Activated T-cell treated with anti-CD3 and anti-CD28 coated beads for 4 hours (primary cell): ENCODE measurements at places on chromosomes 4 and X.

GRCh38 chr4:3836406-3836755 lies 70.2 kb downstream of the ADRA2C start:
- no peak for DNase-seq

GRCh38 chr4:81648576-81649275 lies 177.0 kb upstream of the RASGEF1B start:
- DNase-seq, result no peak

DNA sequence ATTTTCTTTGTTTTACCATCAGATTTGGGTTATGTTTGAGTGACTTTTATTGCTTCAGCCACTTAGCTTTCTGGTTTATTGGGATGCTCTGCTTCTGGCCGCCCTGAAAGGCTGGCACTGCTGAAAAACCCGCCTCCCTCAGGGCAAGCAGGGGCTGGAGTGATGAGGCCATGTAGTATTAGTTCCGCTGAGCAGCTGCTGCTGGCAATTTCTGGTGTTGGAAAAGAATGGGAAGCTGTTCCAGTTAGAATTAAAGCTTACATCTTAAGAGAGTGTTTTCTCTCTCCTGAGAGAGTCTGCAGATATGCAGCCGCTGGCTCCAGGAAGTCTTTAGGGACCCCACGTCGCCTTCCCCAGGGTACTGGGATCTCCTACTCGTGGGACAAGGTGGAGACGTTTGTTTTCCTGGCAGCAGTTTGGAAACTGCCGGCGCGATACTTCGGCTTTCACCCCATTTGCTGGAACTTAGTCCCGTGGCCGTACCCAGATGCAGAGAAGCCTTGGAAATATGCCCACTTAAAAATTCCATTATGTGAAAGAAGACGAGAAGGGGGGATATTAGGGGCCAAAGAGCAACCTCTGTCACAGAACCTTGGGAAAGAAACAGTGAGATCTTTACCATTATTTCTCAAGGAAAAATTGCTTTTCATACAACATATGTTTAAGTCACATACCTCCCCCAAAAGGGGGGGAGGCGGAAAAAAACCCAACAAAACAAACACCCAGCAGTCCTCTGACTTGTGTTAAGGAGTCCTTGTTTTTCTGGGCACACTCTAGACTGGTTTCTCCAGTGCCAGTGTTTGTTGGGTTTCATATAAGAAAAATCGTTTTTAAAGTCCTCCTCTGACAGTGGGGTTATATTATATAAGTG lies 72.6 kb downstream of the TMEM131L start:
- DNase-seq, result no peak

GRCh38 chrX:101232316-101232715 lies 12.7 kb downstream of the DRP2 start:
- DNase-seq, result no peak

- no peak for DNase-seq
Observed at GRCh38 chr4:25051534-25051933, 20.8 kb upstream of the LGI2 start.

- no peak for DNase-seq
Observed at GRCh38 chr4:170497689-170498088, 407.9 kb upstream of the AADAT start.

GRCh38 chr4:150126864-150127203 lies 48.6 kb downstream of the DCLK2 start:
- DNase-seq, result no peak

DNA sequence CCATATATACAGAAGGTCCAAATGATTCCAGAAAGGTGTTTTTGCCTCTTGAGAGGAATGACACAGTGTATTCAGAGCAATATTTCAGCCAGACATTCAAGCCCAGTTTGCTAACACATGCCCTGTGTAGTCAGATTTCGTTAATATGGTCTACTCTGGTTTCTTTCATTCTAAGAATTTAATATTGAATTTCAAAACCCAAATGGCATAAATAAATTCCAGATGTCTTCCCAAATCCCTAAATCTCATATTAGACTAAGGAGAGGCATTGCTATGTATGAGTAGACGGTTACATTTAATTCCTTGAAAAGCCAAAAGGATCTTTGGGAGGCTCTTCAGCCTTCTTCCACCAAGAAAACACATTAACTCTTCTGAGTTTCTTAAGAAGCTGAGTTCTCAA lies 66.3 kb upstream of the C1QTNF7 start:
- DNase-seq, result no peak

GRCh38 chr4:52651996-52652672 lies 7.0 kb downstream of the USP46 start:
- no peak for DNase-seq

GRCh38 chr4:177092807-177093206 lies 216.9 kb upstream of the NEIL3 start:
- DNase-seq, result no peak

GRCh38 chrX:2676794-2677675 lies 14.1 kb upstream of the CD99 start:
- no peak for DNase-seq

- no peak for DNase-seq
Observed at GRCh38 chr4:14315129-14315528, 687.2 kb upstream of the CPEB2 start.

DNA sequence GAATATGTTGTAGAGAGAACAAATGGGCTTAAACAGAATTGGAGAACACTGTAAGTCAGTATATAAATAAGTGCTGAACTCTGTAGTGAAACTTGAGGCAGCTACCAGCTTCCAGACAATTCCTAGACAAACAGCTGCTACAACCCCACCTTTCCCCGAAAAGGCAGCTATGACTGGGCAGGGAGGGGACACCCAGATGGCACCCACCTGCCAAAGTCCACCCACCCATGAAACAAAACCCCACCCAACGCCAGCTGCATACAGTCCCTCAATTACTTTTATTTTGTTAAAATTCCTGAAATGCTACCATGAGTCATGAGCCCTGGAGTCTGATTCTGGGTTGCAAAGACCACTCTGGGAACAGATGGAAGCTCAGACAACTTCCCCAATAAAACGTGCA lies 24.4 kb downstream of the RELL1 start:
- no peak for DNase-seq

DNA sequence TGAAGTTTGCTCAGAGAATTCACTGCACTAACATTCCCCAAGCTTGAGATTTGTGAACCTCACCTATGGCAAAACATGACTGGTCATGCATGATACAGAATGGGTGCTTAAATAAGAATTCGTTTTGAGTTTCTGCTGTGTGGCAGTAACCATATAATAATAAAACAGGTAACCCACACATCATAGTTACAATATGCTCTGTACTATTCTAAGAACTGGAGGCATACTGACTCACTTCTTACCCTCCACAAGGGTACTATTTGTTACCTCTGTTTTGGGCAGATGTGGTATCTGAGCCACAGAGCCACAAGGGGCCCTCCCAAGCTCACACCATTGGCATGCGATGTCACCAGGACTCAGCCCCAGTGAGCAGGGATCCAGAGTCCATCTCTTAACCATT lies 17.6 kb downstream of the SLC2A9 start:
- DNase-seq, result no peak

- DNase-seq, result no peak
Observed at GRCh38 chr4:123304151-123304964, 92.2 kb upstream of the SPRY1 start.

- DNase-seq, result no peak
Observed at GRCh38 chr4:52841682-52842456, 20.2 kb upstream of the RASL11B start.

DNA sequence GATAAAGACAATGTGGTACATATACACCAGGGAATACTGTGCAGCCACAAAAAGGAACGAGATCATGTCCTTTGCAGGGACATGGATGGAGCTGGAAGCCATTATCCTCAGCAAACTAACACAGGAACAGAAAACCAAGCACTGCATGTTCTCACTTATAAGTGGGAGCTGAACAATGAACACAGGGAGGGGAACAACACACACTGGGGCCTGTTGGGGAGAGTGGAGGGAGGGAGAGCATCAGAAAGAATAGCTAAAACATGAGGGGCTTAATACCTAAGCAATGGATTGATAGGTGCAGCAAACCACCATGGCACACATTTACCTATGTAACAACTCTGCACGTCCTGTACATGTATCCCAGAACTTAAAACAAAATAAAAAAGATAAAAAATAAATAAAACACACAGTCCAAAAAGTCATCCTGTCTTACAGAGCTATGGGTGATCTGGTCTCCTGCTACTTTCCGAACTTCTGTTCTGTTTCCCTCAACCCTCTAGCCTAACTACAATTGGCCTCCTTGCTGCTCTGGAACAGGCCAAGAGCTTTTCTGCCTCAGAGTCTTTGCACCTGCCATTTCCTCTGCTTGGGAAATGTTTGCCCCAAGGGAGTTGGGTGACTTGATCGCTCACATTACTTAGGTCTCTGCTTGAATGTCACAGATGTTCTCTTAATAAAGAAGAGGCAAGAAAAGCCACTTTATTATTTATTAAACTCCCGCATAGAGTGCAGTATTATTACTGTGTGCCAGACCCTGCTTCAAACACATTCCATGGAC lies 1.1 kb upstream of the CD38 start:
- no peak for DNase-seq

DNA sequence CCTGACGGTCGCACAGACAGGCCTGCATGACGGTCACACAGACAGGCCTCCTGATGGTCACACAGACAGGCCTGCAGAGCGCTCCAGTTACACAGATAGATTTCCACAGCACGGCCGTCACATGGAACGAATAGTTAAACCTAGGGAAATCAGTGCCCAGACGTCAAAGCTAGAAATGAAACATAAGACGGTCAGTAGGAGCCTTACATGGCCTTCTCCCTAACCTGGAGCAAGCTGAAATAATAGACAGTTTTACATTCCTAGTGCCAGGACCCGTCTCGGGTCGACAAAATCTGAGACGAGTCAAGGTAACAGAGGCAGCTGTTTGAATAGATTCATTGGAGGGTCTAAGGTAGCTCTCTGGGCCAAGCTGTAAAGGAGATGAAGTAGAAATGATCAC lies 126.9 kb downstream of the MTNR1A start:
- DNase-seq, result no peak

DNA sequence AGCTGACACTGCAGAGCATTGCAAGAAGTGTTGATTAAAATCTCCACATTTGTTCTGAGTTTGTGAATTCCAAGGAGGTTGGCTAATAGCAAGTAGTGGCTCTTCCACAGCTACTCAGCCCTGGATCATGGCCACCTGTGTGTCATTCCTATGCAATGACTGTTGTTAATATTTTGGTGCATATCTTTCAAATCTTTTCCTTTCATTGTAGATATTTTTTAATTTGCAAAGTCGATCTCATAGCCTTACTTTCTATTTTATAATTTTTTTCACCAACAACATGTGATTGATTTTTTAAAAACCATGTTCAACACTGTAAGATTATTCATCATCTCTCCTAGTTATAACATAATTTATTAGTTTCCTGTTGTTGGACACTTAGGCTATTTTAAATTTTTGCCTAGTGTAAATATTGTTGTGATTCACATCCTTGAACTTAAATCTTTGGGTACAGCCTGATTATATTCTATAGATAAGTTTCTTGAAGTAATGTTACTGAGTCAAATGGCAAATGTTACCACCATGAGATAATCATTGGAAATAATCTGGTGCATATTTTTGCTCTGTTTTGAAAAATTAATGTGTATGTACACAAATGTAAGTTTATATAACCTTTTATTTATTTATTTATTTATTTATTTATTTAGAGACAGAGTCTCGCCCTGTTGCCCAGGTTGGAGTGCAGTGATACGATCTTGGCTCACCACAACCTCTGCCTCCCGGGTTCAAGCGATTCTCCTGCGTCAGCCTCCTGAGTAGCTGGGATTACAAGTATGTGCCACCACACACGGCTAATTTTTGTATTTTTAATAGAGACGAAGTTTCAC lies 17.1 kb upstream of the ARHGAP10 start:
- DNase-seq, result no peak

- no peak for DNase-seq
Observed at GRCh38 chr4:68962868-68963267, 11.3 kb upstream of the UGT2A3 start.
